ENCODE measurements at places on chromosomes 11 and 22. TPM values are rescaled to one million over a fixed set of nuclear protein-coding genes. Genes with fewer than 3 reads are reported as not detected.

The MS4A7 gene
- polyA plus RNA-seq: 0.51 TPM

DNA sequence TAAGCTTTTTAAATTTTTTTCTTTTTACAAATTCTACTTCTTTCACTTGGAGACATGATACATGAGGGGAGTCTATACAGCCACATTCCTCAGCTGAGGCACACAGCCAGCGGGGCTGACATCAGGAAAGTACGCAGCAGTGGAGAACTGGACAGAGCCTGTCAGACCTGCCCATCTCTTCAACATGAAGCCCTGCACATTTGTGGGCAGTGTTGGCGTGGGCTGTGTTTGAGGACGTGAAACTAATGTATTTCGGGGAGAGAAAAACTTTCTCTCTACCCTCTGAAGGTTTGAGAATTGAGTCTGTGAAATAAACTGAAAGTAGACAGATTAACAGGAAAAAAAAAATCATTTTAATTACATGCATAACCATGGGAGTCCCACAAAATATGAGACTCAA is 84.8 kb upstream of the HTATIP2 start:
- H3K27me3 ChIP-seq: no peaks in the 10 kb centered on the region
- DNase-seq: no peak
- no peak overlapping the region for H3K27ac ChIP-seq
- no peak overlapping the region for H3K4me3 ChIP-seq
- no peaks in the 10 kb centered on the region for H3K4me1 ChIP-seq
- no peaks in the 10 kb centered on the region for H3K36me3 ChIP-seq

- H3K36me3 ChIP-seq: no peaks in the 10 kb centered on the region
- DNase-seq: no peak
- H3K27ac ChIP-seq: no peak overlapping the region
- no peaks in the 10 kb centered on the region for H3K27me3 ChIP-seq
- H3K4me3 ChIP-seq: no peak overlapping the region
- no peaks in the 10 kb centered on the region for H3K4me1 ChIP-seq
Observed at GRCh38 chr11:105793092-105793491, 183.2 kb downstream of the GRIA4 start.

- DNase-seq: no peak
- H3K4me3 ChIP-seq: no peak overlapping the region
- H3K4me1 ChIP-seq: no peaks in the 10 kb centered on the region
- no peaks in the 10 kb centered on the region for H3K36me3 ChIP-seq
- peaks cover 31% of the 10 kb centered on the region for H3K27me3 ChIP-seq
Observed at GRCh38 chr11:119607726-119608125, 121.3 kb downstream of the NECTIN1 start.

The SLC7A4 gene
- 496 TPM for polyA plus RNA-seq

The USP2 gene
- 23.5 TPM for polyA plus RNA-seq

- no peak overlapping the region for H3K27ac ChIP-seq
- no peak overlapping the region for H3K4me3 ChIP-seq
- H3K27me3 ChIP-seq: peaks cover 5% of the 10 kb centered on the region
- DNase-seq: no peak
- no peaks in the 10 kb centered on the region for H3K36me3 ChIP-seq
Observed at GRCh38 chr11:116733043-116733755, 39.6 kb downstream of the BUD13 start.

- no peaks in the 10 kb centered on the region for H3K4me1 ChIP-seq
- H3K4me3 ChIP-seq: no peak overlapping the region
- DNase-seq: no peak
- no peaks in the 10 kb centered on the region for H3K27me3 ChIP-seq
- no peak overlapping the region for H3K27ac ChIP-seq
- no peaks in the 10 kb centered on the region for H3K36me3 ChIP-seq
Observed at GRCh38 chr11:12989428-12990161, 19.5 kb upstream of the RASSF10 start.

- no peak overlapping the region for H3K4me3 ChIP-seq
- no peaks in the 10 kb centered on the region for H3K27me3 ChIP-seq
- no peak overlapping the region for H3K27ac ChIP-seq
- DNase-seq: no peak
Observed at GRCh38 chr11:131219646-131220045, 150.8 kb upstream of the NTM start.

DNA sequence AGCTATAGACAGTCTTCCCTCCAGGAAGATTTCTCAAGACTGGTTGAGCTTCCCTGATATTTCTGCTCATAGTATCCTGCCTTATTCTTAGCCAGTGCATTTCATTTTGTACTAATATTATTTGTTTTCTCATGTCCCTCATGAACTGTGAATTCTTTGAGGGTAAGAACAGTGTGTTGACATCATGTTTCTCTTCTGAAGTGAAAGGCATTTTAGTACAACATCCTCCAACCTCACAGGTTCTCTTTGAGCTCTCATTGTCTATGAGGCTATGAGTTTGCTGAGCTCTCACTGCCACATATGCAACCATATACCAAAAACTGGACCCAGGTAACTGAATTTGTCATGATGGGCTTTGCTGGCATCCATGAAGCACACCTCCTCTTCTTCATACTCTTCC is at the start of gene OR6Q1:
TSS of gene OR6Q1 (plus strand) at position 301 of the 400 bp plus-strand sequence. CDS start at position 301, 0 bp downstream.
- H3K36me3 ChIP-seq: no peaks in the 10 kb centered on the region
- no peak within 1 kb of the TSS for H3K27ac ChIP-seq
- DNase-seq: no peak
- no peaks in the 10 kb centered on the region for H3K27me3 ChIP-seq
- H3K4me1 ChIP-seq: no peaks in the 10 kb centered on the region

GRCh38 chr11:67409261-67409666 is 5.4 kb downstream of the TBC1D10C start:
- H3K36me3 ChIP-seq: no peaks in the 10 kb centered on the region
- H3K4me3 ChIP-seq: no peak overlapping the region
- H3K27ac ChIP-seq: no peak overlapping the region

- peak overlapping the region; percentile 94 for H3K27ac ChIP-seq
- H3K27me3 ChIP-seq: no peaks in the 10 kb centered on the region
- H3K4me3 ChIP-seq: peak overlapping the region; percentile 86
Observed at GRCh38 chr11:748007-748359, 719 bp downstream of the TALDO1 start.

DNA sequence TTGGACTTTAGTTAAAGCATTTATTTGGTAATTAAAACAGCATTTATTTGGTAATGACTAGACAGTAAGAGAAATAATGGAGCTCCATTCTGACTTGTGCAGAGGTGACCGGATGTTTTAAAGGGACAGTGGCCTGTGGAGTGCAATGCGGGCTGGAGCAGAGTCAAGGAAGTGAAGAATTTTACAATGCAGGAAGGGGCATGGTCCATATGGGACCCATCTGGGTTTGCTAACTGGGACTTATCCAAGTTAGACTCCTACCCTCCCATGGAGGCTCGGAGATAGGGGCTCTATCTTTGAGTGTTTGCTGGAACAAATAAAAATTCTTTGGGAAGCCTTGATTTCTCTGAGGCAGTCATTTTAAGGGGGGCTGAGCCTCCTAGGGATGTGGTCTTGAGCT is 59.9 kb upstream of the MYO18B start:
- H3K4me3 ChIP-seq: no peak overlapping the region
- no peaks in the 10 kb centered on the region for H3K27me3 ChIP-seq
- H3K27ac ChIP-seq: no peak overlapping the region
- H3K4me1 ChIP-seq: no peaks in the 10 kb centered on the region

DNA sequence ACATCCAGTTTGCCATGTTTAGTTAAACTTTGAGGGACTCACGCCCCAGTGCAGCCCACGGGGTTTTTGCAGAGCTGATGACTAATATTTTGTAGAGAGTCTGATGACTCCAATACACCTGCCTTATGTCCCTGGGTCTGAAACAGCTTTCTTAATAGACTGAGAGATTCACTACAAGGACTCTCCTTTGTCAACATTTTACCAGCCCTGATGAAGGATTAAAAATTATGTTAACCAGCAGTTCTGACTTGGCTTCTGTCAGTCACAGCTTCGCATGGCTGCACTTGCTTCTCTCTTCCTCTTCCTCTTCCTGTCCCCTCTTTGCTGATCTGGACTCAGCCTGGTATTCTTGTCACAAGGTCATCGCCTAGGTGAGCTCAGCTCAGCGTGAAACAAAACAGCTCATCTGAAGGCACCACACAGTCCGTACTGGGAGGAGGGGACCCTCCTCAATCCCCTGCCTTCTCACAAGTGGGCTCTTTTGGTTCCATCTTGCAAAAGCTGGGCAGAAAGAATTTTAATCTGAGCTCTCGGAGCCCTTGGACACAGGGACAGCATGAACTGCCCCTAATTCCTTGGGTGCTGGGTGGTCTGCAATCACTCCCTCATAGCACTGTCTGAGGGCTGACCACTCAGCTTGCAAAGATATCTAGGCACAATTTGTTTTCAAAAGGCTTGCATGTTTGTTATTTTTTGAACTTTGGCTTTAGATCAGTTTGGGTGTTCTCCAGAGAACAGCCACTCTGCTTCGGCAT is 38.1 kb upstream of the POU2AF1 start:
- H3K4me1 ChIP-seq: peaks cover 9% of the 10 kb centered on the region
- H3K27ac ChIP-seq: no peak overlapping the region
- H3K36me3 ChIP-seq: no peaks in the 10 kb centered on the region
- DNase-seq: no peak
- no peaks in the 10 kb centered on the region for H3K27me3 ChIP-seq

The MMP1 gene
- 8.4 TPM for polyA plus RNA-seq

DNA sequence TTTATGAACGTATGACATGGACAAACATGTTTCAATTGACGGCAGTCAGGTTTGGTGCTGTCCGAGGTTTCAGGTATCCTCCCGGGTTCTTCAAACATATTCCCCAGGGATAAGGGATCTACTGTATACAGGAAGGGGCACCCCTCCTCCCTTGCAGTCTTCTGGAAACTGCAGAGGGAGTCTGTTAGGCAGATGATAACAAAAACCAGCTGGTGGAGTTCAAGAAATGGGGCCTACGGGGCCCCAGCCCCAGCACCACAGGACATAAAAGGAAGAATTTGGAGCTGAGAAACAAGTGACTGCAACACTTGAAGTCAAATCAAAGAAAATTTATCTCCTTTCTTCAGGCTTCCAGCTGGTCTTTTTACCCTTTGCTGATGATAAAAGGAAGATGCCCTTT is 32.1 kb downstream of the SNU13 start:
- no peaks in the 10 kb centered on the region for H3K36me3 ChIP-seq
- H3K4me1 ChIP-seq: no peaks in the 10 kb centered on the region
- no peaks in the 10 kb centered on the region for H3K27me3 ChIP-seq

DNA sequence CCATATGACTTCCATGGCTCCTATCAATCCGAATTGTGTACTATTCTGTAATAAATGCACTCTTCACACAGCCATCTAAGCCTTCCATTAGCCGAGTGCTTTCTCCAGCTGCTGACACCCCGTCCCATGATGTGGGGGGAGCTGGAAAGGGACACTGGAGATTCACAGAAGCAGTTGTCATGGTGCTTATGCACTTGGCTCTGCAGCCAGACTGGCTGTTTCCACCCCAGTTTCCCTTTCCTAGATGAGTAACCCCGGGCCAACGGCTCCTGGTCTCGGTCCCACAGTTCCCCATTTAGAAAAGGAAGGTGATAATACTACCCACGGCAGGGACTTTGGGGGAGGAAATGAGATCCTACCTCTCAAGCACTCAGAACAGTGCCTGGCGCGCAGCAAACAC is 244.9 kb upstream of the SYN3 start:
- H3K4me3 ChIP-seq: no peak overlapping the region
- H3K27ac ChIP-seq: no peak overlapping the region
- no peaks in the 10 kb centered on the region for H3K27me3 ChIP-seq
- no peaks in the 10 kb centered on the region for H3K4me1 ChIP-seq
- no peak for DNase-seq
- H3K36me3 ChIP-seq: no peaks in the 10 kb centered on the region

DNA sequence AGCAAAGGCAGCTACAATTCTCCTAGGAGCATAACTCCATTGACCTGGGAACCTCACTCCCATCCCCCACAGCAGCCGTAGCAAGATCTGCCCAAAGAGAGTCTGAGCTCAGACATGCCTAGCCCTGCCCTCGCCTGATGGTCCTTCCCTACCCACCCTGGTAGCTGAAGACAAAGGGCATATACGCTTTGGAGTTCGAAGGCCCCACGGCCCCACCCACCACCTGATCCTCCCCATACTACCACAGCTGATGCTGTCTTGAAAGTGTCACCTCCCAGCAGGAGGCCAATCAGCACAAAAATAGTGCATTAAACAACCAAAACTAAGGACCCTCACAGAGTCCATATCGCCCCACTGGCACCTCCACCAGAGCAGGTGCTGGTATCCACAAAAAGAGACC is 22.6 kb upstream of the GNAZ start:
- no peak for DNase-seq
- H3K4me1 ChIP-seq: no peaks in the 10 kb centered on the region
- no peaks in the 10 kb centered on the region for H3K36me3 ChIP-seq
- no peaks in the 10 kb centered on the region for H3K27me3 ChIP-seq
- H3K27ac ChIP-seq: no peak overlapping the region

The CEP126 gene
- polyA plus RNA-seq: 1.8 TPM

GRCh38 chr11:69088676-69089146 is 40.0 kb downstream of the TPCN2 start:
- no peak overlapping the region for H3K4me3 ChIP-seq
- no peaks in the 10 kb centered on the region for H3K27me3 ChIP-seq
- DNase-seq: peak; percentile 89

The TENM4 gene
- polyA plus RNA-seq: 17.8 TPM

GRCh38 chr11:3123761-3124733 is 41.1 kb downstream of the OSBPL5 start:
- H3K4me3 ChIP-seq: no peak overlapping the region
- no peaks in the 10 kb centered on the region for H3K4me1 ChIP-seq
- H3K27me3 ChIP-seq: no peaks in the 10 kb centered on the region
- no peak overlapping the region for H3K27ac ChIP-seq
- no peaks in the 10 kb centered on the region for H3K36me3 ChIP-seq

The FOXRED2 gene
- polyA plus RNA-seq: 7.7 TPM

The MB gene
- 0.64 TPM for polyA plus RNA-seq

The XKR3 gene
- 1.1 TPM for polyA plus RNA-seq

- H3K27me3 ChIP-seq: no peaks in the 10 kb centered on the region
- no peak overlapping the region for H3K4me3 ChIP-seq
- no peaks in the 10 kb centered on the region for H3K36me3 ChIP-seq
- H3K27ac ChIP-seq: no peak overlapping the region
- DNase-seq: no peak
Observed at GRCh38 chr11:119156496-119156895, 7.6 kb downstream of the ABCG4 start.

DNA sequence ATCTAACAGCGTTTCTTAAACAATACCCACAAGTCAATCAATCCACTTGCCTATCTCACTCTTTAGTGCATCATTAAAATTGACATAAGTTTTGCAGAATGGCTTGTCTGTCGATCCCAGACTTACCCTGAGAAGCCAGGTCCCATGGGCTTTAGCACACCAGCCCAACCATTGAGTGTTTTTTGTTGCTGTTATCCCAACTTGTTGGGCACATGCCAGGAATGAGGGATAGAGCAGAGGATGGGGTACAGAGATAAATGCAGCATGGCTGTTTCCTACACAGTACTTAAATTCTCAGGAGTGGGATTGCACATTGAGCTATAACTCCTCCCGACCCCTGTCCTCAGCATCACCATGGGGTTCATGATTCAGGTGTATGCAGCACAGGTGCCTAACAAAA is 64.2 kb upstream of the RASSF10 start:
- H3K4me1 ChIP-seq: no peaks in the 10 kb centered on the region
- no peaks in the 10 kb centered on the region for H3K27me3 ChIP-seq
- peaks cover 3% of the 10 kb centered on the region for H3K36me3 ChIP-seq
- H3K4me3 ChIP-seq: no peak overlapping the region

The SSH3 gene
- polyA plus RNA-seq: 49.5 TPM

Measured in hepatocyte (in vitro differentiated cells).